ENCODE measurements at places on chromosomes 12 and 14.

DNA sequence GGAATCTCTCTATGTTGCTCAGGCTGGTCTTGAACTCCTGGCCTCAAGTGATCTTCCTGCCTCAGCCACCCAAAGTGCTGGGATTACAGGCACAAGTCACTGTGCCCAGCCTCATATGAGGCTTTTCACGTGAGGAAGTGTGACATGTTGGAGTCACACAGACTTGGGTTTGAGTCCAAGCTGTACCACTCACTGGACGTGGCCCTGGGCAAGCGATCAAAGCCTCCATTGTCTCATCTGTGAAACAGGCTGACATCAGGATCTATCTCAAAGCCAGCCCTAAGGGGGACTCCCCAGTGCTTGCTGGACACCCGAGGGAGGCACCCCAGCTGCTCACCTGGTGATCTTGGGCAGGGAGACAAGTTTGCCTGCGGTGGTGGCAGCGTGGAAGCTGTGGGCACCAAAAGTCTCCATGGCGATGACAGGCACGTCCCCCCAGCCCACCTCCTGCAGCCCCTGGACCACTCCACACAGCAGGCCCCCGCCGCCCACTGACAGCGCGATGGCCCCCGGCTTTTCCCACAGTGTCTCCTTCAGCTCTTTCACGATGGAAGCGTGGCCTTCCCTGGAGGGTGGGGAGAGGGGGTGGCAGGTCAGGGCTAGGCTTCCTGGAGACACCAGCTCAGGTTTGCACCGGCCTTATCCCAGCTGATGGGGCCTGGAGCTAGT, 6.7 kb downstream of the SDS start:
- DNase-seq = no peak

DNA sequence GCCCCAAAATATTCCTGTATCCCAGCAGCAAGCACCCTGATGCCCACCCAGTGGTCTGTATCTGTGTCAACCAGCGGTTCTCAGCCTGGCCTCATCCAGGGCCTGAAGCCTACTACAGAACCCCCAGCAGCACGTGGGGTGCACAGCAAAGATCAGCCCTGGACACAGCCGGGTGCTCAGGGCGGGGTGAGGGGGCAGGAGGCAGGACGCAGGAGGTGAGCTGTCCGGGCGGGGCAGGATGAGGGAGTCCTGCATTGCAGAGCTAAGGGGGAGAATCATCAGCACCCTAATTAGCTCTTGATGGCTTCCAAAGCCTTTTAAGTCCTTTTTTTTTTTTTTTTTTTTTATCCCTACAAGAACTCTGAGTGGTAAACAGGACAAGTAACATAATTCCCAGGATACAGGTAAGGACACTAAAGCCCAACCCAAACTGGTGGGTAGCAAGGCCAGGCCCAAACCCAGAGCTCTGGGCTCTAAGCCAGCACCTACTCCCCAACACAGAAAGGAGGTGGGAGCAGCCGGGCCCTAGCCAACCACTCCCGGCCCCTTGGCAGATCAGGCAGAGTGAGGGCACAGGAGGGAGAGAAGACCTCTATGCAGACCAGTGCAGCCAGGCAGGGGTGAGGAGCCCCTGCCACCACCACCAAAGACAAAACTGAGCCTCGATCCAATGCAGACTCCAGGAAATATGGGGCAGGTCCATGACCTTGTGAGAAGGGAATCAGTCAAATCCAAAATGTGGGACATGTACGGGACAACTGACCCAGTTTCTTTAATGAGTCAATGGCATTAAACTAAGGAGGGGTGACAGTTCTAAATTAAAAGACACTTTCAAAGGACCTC, 32.3 kb upstream of the EIF5 start:
- no peak for DNase-seq

DNA sequence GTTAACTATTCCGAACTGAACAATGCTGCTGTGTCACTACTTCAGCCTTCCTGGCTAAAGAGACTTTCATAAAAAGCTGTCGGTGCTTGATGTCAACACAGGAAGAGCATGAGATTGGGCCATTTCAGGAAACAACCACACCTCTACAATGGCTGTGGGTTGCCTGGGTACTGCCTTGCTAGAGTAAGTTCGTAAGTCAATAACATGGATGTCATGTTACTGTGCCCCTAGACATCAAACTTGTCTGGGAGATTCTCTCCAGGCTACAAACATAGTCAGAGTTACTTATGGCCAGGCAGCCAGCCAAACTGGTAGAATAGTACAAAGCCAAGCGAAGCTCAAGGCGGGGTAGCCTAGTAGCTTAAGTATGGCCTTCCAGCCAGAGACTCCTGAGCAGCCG, 23.1 kb downstream of the MAX start:
- DNase-seq = no peak

GRCh38 chr14:62189698-62190097, 427.5 kb downstream of the SNAPC1 start:
- no peak for DNase-seq

DNA sequence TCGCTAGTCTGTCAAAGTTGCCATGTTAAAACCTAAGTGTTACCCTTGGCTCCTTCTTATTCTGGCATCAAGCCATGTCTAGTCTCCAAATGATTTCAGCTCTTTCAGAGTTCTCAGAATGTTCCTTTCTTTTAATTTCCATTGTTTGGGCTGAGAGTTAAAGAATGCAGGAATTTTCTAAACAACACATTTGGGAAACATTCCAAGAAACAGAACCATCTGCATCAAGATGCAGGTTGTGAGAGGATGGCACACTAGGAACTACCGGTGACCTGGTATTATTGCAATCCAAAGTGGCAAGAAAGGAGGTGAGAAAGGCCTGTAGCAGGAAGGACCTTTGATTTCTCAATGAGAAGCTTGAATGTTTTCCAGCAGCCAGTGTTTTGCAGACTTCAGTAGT, 30.1 kb downstream of the SLC35F4 start:
- no peak for DNase-seq

DNA sequence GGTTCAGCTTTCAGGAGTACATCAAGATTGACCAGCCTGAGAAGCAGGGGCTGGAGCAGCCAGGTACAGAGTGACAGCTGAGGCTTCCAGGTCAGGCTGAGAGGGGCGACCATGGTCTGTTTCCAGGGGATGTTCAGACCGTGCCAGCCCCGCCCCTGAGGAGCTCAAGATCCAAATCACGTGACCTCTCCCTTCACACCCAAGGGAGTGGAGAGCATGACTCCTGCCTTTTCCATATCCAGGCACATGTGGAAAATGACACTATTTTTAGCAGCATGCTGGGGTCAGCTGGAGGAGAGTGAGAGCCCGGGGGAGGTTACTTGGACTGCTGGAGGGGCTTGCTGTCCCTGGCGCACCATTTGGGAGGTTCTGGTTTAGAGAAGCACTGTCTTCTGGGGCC, 92.7 kb downstream of the B4GALNT3 start:
- no peak for DNase-seq

DNA sequence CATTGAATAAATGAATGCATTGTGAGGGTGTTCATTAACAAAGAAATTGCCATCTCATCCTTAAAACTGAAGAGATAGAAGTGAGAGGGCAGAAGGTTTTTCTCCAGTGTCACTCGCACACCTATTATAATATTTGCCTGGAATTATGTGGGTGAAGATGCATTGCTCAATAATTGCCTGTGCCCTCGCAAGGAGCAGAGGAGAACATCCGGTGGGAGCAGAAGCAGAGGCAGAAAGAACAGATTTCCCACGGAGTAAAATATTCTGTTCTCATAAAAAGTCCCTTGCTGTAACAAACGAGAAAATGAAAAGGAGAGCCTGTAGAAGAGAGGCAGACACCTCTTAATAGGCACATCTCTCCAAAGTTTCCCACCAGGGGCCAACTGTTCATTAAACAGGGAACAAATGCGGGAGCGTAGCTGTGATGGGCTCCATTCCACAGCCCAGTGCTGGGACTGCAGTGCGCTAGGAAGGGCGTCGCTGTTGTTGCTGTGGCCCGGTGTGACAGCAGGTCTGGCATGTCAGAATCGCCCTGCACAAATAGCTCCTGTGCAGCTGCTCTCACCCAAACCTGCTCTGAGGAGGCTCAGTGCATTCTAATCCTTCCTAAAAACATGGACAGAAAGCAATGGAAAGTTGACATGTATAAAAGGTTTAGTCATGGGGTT, 359.8 kb downstream of the APAF1 start:
- no peak for DNase-seq

DNA sequence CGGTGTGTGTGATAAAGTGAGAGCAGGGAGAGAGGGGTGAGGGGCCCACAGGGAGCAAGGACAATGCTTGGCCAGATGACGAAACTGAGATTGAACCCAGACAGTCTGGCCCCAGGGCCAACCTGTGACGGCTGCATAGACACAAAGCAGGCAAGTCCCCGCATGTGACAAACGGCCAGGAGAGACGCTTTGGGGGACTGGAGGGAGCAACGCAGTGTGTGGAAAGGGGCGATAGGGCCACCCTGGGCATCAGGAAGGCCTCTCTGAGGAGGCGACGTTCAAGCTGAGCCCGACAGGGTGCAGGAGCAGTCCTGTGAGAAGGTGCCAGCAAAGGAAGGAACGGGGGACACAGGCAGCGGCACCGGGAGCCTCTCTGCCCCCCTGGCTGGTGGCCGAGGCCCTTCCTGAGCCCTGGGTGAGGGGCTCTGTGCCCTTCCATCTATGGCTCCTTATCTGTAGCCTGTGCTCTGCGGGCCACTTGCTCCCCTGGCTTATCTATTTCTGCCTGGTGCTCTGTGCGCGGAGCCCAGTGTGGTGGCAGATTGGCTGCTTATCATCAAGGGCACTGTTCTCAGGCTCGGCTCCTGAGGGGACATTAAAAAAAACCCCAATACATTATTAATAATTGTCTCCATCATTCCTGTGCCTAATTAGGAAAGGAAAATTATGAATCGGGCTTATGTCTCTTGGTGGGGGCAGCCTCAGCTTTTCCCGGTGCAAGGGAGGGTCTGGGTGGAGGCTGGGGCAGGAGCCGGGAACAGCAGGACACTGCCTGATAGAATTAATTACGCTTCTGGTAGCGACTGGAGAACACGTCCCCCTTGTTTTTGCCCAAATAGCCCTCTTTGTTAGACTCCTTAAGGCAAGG, 39.8 kb downstream of the PRIMA1 start:
- no peak for DNase-seq

- DNase-seq = no peak
These were observed 23.5 kb upstream of the PLEKHG3 start for GRCh38 chr14:64680714-64681065.

DNA sequence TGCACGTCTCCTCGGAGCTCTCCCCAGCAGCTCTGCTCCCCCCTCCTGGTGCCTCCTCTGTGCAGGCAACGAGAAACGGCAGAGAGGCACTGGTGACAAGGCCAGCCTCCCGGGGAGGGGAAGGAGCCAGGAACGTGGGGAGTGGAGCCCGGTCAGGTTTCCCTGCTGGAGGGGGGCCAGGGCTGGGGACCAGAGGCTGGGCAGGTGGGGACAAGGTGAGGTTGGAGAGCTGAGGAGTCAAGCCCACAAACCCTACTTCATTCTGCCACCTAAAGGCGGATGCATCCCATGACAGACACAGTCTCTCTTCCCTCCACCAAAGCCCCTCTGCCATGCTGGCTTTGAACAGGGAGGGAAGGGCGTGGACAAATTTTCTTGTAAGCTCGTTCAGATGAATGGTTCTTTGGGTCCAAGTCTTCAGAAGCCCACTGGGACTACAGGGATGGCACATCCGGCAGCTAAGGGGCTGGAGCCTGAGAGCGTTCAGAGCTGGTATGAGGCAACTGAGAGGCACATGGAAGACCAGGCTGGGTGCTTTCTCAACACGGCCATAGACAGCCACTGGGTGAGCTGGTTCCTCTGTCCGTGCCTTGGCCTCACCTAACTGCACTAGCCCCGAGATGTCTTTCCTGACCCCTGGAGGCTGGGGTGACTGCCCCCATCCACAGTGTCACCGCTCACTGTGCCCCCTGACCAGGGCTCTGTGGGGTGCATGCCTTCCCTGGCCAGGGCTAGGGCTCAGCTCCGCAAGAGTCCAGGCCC, 105.9 kb downstream of the RBM19 start:
- DNase-seq = no peak

DNA sequence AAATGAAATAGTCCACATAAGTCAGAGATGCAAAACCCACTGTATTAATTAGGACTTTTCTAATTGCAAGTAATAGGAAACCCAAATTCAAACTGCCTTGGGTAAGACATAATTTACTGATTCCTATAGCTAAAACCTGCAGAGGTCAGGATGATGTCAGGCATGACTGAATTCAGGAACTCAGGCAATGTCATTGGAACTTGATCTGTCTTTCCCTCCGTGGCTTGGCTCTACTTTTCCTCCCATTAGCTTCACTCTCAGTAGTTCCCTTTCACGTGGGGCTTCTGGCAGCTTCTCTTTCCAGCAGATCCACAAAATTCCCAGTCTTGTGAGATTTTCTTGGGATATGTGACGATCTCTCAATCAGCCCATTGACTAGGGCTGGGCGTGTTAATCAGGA, 2.4 kb upstream of the JDP2 start:
- DNase-seq = no peak

GRCh38 chr12:91289906-91290305, 107.3 kb upstream of the DCN start:
- DNase-seq = no peak

DNA sequence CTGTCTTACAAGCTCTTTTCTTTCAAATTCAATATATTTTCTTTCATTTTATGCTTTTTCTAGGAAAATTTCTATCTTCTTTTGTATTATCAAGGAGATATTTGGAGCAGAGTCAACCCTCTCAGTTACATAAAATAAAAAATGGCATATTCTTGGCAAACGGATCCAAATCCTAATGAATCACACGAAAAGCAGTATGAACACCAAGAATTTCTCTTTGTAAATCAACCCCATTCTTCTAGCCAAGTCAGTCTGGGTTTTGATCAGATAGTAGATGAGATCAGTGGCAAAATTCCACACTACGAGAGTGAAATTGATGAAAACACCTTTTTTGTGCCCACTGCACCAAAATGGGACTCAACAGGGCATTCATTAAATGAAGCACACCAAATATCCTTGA, 20.6 kb downstream of the PIK3C2G start:
- no peak for DNase-seq

GRCh38 chr12:85865890-85866289, 8.2 kb upstream of the NTS start:
- DNase-seq = no peak

DNA sequence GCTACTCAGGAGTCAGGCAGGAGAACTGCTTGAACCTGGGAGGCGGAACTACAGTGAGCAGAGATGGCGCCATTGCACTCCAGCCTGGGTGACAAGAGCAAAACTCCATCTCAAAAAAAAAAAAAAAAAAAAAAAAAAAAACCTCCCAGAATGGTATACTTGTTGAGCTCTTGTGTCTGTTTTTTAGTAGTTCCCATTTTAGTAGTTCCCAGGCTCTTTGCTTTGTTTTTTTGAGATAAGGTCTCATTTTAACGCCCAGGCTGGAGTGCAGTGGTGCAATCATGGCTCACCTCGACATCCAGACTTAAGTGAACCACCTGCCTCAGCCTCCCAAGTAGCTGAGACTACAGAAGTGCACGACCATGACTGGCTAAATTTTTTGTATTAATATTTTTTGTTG, 13.4 kb downstream of the ATXN2 start:
- DNase-seq = no peak

- DNase-seq = no peak
These were observed 25.3 kb upstream of the STRN3 start for GRCh38 chr14:31051511-31051910.

- no peak for DNase-seq
These were observed 1.1 kb downstream of the MIS18BP1 start for GRCh38 chr14:45251912-45252311.

All from activated CD8-positive, alpha-beta memory T cell treated with anti-CD3 and anti-CD28 coated beads for 1 hour (primary cell).